ENCODE measurements at places on chromosomes 2 and 18.

DNA sequence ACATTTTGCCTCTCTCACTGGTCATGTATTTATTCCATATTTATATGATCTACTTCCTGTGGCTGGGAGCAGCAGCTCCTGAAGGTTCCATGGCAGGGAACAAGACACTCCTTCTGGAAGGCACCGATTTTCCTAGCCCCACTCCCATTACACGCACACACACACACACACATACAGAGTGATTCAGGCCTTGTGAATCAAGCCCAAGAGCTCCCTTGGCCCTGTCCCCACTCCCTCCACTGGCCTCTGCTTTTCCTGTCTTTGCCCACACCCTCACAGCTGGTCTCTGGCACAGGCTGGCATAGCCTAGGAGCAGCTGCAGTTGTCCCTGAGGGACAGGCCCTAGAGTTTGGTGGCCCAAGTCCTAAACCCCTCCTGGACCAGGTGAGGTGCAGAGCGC is 201.7 kb downstream of the NAPG start:
- DNase-seq: no peak

DNA sequence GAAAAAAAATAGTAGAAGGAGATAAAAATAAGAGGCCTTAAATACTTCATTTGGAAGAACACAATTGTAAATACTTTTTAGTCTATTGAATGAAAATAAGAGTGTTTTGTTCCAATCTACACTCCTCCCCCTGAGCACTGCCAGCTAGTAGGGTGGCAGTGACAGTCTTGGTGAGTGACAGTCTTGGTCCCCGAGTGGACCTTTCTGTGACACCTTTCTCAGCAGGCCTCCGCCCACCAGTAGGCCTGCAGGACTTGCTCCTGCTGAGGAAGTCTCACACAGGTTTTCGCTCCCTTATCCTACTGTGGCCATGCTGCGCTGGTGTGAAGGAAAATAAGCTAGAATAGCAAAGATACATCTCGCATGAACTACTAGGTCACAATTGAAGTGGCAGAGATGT is 666.8 kb downstream of the NR4A2 start:
- DNase-seq: no peak

- no peak for DNase-seq
Observed at GRCh38 chr2:88733155-88733902, 41.9 kb downstream of the RPIA start.

GRCh38 chr2:74516650-74517049 is 2.4 kb downstream of the TLX2 start:
- DNase-seq: no peak

- DNase-seq: no peak
Observed at GRCh38 chr2:140473851-140474250, 1657.0 kb downstream of the LRP1B start.

DNA sequence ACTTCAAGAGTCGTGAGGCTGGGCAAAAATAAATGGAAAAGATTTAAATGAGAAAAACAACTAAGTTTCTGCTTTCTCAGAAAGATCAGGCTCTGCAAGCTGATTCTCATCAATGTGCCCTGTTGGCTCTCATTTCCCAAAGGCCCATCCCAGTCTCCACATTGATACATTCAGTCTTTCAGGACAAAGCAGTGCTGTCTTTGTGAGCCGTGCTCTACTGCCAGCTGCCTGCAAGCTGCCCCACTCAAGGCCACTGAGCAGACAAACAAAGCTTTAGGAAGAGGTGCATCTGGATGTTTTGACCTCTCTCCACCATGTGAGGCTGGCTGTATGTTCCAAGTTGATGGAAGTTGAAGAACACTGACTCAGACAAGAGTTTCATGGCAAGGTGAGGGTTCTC is 48.8 kb downstream of the FSHR start:
- DNase-seq: no peak

GRCh38 chr2:128789776-128790455 is 471.2 kb upstream of the HS6ST1 start:
- no peak for DNase-seq

DNA sequence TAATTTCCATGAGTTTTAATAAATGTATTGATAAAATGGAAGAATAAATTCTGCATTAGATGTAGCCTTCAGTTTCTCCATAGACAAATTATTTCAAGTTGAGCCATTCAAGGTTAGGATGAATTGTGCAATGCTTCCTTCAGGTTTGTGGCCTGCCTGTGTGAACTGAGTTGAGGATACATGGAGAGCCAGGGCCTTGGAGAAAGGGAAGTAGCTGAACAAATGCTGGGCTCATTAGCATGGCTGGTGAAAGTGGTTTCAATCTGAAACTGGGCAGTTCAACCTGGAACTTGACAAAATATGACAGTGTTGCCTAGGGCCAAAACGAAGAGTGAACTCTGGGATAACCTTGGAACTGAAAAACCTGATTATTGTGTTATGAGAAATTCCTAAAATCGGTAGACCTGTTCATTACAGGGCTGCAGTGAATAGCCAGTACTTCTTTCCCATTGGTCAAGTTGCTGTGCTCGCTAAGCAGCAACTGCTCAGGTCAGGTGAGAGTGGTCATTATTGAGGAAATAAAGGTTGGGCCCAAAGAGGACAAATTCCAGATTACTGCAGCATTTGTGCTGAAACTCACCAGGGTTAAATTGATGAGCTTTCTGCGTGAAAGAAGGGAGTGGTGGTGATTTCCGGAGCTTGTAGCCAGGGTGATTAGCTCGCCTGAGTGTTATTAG is 12.7 kb downstream of the INPP1 start:
- peak; percentile 35 for DNase-seq
